ENCODE measurements at places on chromosomes 1 and 21.

- no peak for DNase-seq
Observed at GRCh38 chr21:42221581-42222345, 2.8 kb downstream of the ABCG1 start.

DNA sequence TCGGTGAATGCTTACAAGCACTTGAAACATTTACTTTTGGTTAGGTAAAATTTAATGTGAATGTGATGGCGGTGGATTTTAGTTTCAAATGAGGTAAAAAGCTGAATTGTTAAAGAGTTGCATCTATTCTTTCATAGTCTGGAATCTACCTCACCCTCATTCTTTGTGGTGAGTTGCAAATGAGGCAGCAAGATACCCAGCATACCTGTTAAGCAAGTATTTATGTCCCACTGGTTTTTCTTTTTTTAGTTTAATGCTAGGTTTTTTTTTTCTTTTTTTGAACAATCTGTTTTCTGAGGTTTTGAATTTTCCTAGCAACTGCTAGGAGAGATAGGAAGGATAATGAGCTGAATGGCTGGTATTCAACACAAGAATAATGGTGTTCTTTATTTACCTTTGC lies 127.9 kb upstream of the CACYBP start:
- DNase-seq, result no peak

- no peak for DNase-seq
Observed at GRCh38 chr1:200314085-200314750, 95.6 kb downstream of the ZNF281 start.

DNA sequence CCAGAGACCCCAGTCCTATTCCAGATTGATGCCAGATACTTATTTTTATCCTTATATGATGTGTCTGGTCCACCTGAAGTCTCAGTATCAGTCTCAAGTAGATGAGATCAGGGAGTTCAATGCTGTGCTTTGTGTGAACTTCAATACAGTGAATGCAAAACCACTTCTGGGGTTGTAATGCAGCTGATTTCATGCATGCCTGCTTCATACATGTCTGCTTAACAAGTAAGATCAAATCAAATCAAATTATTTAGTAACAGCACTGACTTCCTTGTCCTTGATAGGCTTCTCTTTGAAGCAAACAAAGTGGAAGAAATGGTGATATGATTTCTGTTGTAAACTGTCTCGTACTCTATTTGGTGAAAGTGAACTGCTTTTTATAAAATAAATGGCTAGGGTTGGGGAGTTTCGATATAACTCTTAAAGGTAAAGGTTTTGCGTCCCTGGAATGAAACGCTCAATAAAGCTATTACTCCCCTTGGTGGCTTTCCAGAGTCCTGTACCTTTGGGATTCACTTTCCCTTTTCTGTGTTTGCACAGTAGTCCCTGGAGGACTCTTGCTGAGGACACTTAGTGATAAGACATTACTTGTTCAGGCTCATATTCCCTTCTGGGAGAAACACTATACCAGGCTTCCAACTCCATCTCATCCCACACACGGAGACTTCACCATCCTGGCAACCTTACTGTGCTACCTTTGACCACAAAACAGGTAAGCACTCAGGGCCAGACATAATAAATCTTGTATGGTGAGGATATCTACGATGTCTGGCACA lies 59.3 kb downstream of the FH start:
- DNase-seq, result no peak

GRCh38 chr21:27108701-27109100 lies 141.8 kb upstream of the ADAMTS5 start:
- DNase-seq, result no peak

DNA sequence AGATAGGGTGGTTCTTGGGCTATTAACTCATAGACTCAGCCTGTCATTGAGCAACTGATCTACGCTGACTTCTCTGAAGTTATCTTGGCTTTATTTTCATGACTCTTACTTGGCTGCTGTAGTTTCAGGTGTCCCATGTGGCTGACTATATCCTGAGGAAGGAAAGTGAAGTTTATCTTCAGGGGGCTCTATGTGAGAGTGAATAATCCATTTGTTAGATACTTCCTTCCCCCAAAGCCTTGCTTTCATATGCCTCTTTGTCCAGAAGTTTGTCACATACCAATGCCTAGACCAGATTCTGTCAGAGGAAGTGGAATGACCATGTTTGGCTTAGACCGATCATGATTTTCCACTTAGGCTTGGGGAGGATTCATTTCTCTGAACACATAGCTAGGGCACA lies 27.9 kb upstream of the C1orf87 start:
- DNase-seq, result no peak

- no peak for DNase-seq
Observed at GRCh38 chr1:181314010-181314409, 169.3 kb upstream of the CACNA1E start.

GRCh38 chr1:210441028-210441427 lies 112.3 kb downstream of the HHAT start:
- no peak for DNase-seq

DNA sequence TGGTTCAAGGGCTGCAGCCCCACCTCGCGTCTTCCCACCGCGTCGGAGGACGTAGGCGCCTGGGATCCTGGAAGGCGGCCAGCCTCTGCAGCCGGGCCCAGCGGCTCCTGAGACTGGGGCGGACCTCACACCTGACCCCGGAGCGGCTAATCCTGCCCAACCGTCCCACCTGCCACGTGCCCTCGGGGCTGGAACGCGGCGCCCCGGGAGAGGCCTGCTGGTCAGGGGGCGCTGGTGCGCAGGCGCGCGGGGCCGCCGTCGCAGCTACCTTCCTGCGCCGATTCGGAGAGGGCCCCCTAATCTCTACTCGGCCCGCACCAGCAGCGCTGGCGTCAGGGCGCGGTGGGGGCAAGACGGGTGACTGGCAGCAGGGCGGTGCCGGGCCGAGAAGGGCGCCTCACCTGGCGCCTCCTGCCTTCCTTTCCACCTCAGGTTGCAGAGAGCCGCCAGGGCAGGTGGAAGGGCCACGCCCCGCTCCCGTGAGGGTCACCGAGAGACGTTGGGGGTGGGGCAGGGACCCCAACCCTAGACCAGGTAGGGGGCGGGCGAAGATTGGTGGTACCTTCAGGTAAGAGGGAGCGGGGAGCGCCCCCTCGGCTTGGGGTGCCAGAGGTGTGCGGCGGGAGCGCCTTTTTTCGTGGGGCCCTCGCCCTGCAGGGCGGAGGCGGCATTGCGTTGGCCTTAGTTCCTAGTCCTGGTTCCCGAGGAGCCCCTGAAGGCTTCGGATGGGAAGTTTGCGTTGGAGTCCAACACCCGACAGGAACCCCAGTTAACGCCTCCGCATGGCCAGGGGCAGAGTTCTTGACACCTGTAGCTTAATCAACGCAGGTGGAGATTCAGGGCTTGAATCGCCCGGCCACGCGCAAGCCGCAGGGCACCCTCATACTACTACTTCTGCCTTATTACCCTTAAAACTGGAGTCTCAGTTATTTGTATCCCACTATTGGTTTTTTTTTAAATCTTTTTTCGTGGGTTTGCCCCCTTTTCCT lies at the start of gene TDRD5:
Gene TDRD5 (plus strand): TSS at position 241 of the 989 bp plus-strand sequence. CDS start 784 bp downstream, outside the sequence.
- DNase-seq, result no peak

GRCh38 chr1:37031871-37032270 lies 2.4 kb downstream of the GRIK3 start:
- DNase-seq, result no peak

GRCh38 chr1:201505503-201505890 lies 1.4 kb downstream of the CSRP1 start:
- DNase-seq, result no peak

DNA sequence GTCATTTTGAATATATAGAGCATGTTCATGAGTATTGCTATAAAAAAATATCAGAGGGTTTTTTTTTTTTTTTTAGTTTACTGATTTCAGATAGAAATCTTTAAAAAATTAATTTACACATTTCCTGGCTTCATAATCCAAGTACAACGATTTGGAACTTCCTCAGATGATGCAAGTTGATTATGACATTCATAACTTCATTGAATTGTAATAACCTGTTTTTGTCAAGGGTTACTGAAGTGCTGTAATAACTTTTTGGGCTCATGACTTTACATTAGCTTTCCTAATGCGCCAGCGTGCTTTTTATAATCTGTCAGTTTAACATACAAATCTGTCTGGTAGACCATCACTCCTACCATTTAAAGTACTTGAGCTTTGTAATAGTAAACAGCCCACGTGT lies 81.3 kb downstream of the SASS6 start:
- DNase-seq, result no peak

DNA sequence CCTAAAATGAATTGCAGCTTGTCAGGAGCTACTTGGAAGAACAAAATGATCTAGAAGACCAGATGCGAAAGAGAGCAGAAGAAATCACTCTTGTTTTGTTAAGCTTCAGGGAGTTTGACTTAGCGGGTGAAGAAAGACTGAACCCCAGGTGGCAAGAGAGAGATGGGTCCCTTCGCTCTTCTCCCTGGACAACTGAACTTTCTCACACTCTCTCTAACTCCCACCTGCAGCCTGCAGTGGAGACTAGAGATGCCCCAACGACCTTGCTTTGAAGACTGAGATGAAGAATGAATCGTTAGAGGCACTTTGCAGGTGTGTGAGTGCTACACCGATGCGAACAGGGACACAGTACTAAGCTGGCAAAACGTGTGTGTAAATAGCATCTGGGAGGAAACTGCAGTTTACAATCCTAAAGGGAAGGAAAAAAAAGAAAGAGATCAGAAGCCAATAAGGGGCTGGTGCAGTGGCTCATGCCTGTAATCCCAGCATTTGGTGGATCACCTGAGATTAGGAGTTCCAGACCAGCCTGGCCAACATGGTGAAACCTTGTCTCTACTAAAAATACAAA lies 64.5 kb upstream of the LYST start:
- DNase-seq, result no peak

- DNase-seq, result no peak
Observed at GRCh38 chr1:2085080-2085479, 34.9 kb downstream of the PRKCZ start.

- DNase-seq, result no peak
Observed at GRCh38 chr1:11629184-11630016, 24.8 kb downstream of the FBXO2 start.

- DNase-seq, result no peak
Observed at GRCh38 chr1:192573499-192573898, 2.1 kb upstream of the RGS1 start.

DNA sequence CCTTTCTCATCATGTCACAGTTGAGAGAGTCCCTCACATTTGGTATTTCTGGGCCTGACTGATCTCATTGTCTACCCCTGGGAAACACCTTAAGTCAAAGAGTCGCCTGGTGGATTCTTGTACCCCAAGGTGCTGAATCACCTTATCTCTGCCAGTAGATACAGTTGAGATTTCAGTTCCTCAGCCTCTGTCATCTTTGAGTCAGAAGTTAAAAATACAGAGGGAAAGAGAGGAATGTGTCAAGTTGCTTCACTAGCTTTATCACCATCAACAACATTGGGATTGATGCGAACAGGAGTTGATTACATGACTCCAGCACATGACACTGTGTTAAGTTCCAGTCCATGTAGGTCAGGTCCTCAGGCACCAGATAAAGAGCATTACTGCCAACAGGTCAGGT lies 513.0 kb downstream of the NUF2 start:
- no peak for DNase-seq

GRCh38 chr1:43277116-43277876 lies 7.5 kb downstream of the TMEM125 start:
- no peak for DNase-seq

DNA sequence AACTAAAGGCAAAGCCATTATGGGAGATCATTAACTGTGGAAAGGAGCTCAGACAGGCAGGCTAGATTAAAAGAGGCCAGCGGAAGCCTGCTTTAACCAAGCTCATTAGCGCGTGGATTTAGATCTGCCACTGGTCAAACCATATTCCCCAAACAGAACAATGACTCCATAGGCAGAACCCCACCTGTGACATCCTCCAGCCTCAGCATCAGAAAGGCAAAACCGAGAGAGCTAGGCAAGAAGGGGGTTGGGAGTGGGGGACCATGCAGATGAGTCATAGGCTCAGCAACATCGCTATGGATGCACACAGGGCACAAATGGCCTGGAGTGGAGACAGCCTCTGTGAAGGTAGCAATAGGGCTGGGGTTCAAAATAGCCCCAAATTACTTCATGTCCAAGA lies 20.6 kb downstream of the MKNK1 start:
- no peak for DNase-seq

GRCh38 chr1:52769346-52770033 lies 43.2 kb downstream of the ZYG11B start:
- DNase-seq, result no peak

GRCh38 chr1:18901147-18901951 lies 1.0 kb downstream of the ALDH4A1 start:
- DNase-seq, result no peak

DNA sequence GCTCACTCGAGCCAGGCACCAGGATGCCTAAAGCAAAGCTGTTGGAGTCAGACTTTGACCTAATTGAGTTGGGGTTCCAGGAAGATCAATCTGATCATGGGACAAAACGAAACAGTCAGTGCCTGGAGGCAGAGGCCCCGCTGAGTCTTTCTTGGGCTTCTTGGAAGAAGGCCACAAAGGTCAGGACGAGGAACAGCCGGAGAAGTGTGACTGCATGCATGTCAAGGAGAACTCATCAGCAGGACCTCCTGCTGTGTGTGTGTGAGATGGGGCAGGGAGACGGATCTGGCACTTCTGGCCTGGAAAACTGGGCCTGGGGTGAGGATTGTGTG lies 190.8 kb downstream of the CAMTA1 start:
- DNase-seq, result no peak

DNA sequence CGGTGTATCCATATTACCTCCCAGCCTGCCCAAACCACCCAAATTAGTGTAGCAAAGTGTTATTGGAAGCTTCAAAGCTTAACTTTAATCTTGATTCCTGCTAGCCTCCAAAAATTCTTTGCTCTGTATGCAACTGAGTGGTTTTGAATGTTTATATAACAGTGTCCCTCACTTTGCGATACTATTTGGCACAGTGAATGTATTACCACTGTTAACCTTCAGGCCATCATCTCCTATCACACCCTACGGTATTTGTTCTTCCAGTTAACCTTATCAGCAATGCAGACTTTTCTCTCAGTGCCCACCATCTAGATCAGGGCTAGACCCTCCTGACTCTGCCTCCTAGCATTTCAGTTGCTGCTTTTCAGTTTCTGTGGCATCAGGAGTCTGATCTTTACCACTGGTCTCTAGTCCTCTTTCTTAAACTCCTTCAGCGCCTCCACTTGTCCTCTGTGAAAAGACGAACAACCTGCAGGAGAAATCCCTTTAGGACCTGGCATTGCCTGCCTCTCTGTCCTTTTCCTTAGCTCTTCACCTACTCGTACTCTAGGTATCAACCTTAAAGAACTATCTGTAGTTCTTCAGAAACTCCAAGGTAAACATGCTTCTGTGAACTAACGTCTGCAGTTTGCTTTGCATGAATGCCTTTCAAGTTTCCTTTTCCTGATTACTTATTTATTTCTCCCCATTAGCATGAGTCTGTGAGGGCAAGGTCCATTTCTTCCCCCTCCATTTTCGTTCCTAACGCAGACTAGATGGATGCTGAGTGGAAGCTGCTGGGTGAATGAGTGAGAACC lies 71.7 kb downstream of the SNX7 start:
- DNase-seq, result no peak
